Tongue (tissue), 3 donors: ENCODE measurements at places on chromosomes 11 and 22.

DNA sequence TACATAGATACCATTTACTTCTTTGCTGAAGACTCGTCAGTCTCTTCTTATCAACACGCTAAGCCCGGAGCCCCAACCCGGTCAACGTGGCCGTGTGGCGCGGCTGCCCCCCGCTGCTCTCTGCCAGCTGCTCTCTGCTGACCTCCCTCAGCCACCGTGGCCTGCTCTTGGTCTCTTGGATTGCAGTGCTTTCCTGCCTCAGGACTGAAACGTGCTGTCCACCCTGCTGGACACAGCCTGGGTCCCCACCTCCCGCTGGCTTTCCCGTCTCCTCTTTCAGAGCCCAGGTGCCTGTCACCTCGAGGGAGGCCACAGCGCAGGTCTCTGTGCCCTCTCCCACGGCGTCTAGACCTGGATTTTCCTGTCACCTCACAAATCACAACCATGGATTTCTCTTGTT lies 388.1 kb upstream of the B3GAT1 start:
- no peak for DNase-seq

DNA sequence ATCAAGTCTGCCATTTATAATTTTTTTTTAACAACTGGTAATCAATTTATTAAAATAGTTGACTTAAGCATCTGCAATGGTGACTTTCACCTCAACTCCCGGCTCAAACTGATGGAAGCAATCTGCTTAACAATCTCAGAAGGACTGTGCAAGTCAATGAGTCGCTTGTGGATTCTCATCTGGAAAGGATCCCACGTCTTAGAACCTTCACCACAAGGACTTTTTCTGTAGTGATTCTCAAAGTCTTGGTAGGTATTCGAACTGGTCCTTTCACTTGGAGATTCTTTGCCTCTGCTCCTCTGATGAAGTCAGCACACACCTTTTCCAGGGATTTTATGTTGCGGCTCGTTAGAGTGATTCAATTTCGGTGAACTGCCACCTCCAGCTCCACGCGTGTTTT lies 7.3 kb downstream of the RSF1 start:
- no peak for DNase-seq

DNA sequence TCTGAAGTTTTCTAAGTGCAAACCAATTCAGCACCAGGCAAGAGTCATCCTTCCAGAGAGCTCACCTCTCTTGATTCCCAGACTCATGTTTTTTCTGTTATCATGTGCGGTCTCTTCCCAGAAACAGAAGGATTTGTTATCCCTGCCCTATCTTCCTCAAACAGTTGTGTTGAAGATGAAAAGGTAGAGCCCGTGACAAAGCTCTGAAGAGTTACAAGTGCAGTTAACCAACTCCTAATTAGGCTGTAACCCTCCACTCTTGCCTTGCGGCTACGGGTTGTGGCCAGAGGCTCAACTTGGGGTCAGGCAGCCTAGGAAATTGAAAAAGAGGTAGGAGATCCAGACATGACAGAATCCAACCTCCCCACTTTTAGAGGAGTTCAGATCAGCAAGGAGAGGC lies 76.2 kb upstream of the CADM1 start:
- no peak for DNase-seq

GRCh38 chr11:48020092-48020755 lies 39.9 kb downstream of the PTPRJ start:
- DNase-seq: no peak

DNA sequence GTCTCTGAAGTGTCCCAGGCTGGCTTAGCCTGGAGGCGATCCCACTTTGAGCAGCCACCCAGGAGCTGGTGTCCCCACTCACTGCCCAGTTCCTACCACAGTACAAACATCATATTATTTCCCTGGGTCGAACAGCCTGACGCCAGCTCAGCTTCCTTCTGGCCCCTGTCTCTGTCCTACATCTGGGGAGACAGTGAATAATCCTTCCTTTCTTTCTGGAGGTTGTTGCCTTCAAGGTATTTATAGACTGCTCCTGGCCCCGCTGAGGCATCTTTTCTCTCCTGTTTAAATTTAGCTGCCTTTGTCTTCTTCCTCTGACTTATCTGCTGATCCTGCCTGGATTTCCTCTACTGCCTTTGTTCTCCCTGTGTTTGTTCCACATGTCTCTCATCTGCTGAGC lies 56.8 kb upstream of the LRRC55 start:
- no peak for DNase-seq

- no peak for DNase-seq
Measured at GRCh38 chr11:109514313-109515018, 92.5 kb downstream of the C11orf87 start.

- no peak for DNase-seq
Measured at GRCh38 chr22:17113600-17113999, 7.6 kb downstream of the TMEM121B start.

- no peak for DNase-seq
Measured at GRCh38 chr11:36148701-36149100, 140.5 kb downstream of the COMMD9 start.

DNA sequence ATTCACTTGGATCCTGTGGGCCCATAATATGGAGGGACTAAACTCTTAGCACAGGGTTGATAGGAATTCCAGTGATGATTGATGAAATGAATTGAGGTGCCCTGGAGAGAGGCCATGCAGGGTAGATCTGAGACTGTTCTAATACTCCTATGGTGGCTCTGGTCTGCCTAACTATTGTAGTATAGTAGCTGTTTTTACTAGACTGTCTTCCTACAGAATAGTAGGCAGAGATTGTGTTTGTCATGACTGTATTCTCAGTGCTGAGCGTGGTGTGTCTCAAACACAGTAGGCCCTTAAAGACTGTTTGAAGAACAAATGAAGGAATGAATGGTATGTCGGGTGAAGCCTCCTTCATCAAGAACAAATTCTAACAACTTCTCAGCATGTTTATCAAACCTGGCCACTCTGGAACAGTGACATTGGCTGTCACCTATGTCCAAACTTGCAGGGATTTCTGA lies 107.0 kb upstream of the SESN3 start:
- DNase-seq: no peak

DNA sequence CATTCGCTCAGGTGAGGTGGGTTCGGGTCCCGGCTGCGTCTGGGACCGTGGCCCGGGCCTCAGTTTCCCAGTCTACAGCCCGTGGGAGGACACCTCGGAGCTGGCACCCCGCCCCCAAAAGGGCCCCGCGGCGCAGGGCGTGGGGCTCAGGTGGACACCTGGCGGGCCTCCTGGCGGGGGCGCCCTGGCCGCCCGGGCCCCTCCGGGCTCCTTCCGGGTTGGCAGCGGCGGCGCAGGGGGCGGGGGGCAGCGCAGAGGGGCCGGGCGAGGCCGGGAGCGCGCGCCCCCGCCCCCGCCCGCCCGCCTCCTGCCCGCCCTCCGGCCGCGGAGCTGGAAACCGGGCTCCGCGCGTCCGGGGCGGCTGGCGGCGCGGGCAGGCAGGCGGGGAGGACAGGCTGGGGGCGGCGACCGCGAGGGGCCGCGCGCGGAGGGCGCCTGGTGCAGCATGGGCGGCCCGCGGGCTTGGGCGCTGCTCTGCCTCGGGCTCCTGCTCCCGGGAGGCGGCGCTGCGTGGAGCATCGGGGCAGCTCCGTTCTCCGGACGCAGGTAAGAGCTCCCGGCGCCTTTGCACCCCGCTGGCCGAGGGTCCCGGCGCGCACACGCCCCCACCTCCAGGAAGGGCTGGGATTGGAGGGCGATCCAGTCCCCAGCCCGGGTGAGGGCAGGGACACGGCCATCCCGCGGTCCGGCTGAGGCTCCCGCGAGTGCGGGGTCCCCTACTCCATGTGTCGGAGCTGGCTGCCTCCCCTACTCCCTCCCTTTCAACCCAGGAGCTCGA lies at the start of gene EMID1:
EMID1 (plus strand) TSS at position 303 of the 778 bp plus-strand sequence; CDS start at position 446, 143 bp downstream.
- DNase-seq: peak; percentile 61

- no peak for DNase-seq
Measured at GRCh38 chr11:67312187-67313021, 9.1 kb downstream of the SSH3 start.

GRCh38 chr22:25113316-25113721 lies 86.3 kb upstream of the CRYBB3 start:
- no peak for DNase-seq

DNA sequence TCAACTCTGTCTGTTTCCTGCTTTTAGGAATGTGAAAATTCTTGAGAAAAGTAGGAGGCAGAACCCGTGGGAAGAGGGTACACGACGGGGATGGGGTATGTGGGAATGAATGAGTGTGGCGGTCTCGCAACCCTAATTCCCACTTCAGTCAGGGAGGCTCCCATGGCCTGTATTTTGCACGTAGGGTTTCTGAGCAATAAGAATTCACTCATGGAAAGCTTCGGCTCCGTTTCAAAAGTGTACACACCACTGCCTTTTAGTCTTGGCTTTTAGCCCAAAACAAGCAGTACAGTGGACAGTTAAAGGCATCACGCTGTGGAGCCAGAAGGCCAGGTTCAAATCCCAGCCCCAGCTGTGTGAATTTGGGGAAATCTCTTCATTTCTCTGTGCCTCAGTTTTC lies 116.7 kb downstream of the MN1 start:
- DNase-seq: peak; percentile 41

DNA sequence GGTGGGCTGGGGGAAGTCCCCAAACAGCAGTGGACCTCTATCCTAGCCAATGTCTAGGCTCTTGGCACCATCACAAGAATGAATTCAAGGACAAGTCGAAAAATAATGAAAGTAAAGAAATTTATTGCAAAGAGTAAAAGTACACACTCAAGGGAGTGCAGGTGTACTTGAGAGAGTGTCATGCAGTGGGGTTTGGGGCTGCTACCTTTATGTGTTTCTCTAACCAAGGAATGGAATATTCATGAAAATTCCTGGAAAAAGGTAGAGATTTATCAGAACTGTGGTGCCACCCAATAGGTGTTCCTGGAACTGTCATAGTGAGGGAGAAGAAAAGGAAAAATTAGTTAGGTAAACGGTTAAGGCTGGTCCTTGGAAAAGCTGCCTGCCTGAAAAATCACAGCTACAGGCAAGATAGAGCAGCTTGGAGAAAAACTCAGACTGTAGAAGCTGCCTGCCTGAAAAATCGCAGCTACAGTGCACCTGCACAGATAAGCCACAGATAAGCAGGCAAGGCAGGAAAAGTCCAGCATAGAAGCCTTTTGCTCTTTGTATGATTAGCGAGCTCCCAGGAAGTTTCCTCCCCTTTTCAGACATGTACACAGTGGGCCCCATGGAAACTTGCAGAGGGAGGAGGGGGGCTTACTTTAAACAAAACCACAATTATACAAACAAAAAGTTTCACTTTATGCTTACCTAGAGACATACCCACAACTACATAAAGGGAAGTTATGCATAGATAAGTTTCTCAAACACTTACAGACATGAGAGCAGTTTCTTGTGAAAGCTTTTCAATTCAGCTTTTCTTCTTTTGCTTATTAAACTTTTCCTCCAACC lies 71.4 kb upstream of the B3GNT6 start:
- DNase-seq: no peak

DNA sequence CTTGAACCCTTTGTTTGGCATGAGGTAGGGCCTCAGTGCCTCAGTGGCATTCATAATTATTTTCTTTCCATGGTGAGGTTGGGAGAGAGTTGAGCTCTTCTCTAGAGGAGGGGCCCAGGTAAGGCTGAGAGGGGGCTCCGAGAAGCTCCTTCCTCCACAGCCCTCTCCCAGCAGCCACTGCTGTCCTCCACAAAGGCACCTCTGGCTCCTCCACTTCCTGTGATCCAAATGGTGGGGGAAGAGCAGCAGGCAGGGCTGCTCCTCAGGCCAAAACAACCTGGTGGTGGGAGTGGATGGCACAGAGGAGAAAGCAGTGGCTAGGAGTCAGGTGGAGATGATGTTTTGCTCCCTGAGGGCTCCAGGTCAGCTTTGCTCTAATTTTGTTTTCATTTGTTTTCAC lies 13.3 kb downstream of the ROBO4 start:
- no peak for DNase-seq

- peak; percentile 11 for DNase-seq
Measured at GRCh38 chr22:29450222-29450621, 11.8 kb downstream of the RFPL1 start.

DNA sequence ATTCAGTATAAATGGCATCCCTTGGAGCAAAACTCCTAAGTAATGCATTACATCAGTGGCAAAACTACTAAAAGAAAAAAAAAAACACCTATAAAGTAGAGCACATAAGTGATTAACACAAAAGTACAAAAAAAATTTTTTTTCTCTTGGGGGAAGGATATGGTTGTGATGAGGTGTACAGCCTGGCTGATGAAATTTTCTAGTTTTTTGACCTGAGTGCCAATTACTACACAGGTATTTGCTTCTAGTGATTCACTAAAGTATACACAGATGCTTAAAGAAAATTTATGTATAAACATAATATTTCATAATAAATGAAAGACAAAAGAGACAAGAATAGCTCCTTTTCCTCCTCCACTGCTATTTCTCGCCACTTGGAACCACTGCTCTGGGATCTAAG lies 71.8 kb upstream of the APOA1 start:
- no peak for DNase-seq

DNA sequence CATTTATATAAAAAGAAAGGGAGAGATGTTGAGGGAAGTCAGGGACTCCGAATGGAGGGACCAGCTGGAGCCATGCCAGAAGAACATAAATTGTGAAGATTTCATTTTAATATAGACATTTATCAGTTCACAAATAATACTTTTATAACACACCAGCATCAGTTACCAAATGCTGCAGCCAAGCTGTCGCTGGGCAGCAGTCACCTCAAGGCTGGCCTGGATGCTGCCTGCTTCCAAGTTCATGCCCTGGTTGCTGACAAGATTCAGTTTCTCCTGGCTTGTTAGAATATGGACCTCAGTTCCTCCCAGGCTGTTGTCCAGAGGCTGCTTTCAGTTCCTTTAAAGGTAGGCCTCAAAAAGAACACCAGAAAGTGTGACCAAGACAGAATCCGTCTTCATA lies 30.8 kb upstream of the ALDH3B2 start:
- DNase-seq: no peak

DNA sequence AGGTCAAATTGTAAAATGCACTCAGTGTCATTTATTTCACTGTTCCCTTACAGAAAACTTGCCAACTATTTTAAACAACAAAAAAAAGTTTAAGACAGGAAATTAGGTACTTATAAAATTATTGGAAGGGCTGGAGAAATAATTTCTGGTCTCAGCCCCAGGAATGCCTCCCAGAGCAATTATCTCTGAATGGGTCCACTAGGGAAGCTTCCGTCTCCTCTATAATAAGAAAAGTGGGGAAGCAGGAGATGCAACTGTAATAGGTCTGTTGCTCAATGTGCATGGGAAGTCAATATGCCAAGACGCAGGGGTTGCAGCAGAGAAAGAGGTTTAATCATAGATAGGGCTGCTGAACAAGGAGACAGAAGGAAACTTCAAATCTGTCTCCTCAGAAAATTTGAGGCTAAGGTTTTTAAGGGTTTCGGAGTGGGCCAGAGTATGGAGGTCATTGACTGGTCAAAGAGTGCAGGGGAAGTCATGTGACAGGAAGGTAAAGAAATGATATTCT lies 10.9 kb upstream of the RNF141 start:
- DNase-seq: no peak

- DNase-seq: peak; percentile 87
Measured at GRCh38 chr11:44621140-44621681, 55.7 kb downstream of the CD82 start.

GRCh38 chr22:46066691-46067090 lies 83.6 kb upstream of the PPARA start:
- DNase-seq: no peak

- DNase-seq: no peak
Measured at GRCh38 chr22:19574247-19574646, 50.0 kb upstream of the CLDN5 start.
